ENCODE measurements at places on chromosomes 2 and 18.
A peak's percentile ranks its signal among the peaks of the same experiment; 100 is the strongest.

DNA sequence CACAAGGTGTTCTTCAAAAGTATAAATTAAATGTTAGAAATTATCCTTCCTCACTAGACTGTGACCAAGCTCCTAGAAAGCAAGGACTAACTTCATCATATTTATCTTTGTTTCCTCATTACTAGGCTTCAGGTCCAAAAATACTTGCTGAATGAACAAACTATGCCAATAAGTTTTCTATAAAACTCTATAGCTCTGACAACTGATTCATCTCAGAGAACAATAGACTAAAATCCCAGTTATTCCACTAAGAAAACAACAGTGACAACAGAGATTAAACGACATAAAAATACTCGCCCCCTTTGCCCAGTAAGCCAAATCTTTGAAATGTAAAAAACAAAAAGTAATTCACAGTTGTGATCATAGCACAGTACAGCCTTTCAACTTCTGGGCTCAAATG lies 13.6 kb downstream of the TLK1 start:
- no peak for DNase-seq

GRCh38 chr2:46519265-46519664 lies 39.9 kb downstream of the TMEM247 start:
- no peak for DNase-seq

DNA sequence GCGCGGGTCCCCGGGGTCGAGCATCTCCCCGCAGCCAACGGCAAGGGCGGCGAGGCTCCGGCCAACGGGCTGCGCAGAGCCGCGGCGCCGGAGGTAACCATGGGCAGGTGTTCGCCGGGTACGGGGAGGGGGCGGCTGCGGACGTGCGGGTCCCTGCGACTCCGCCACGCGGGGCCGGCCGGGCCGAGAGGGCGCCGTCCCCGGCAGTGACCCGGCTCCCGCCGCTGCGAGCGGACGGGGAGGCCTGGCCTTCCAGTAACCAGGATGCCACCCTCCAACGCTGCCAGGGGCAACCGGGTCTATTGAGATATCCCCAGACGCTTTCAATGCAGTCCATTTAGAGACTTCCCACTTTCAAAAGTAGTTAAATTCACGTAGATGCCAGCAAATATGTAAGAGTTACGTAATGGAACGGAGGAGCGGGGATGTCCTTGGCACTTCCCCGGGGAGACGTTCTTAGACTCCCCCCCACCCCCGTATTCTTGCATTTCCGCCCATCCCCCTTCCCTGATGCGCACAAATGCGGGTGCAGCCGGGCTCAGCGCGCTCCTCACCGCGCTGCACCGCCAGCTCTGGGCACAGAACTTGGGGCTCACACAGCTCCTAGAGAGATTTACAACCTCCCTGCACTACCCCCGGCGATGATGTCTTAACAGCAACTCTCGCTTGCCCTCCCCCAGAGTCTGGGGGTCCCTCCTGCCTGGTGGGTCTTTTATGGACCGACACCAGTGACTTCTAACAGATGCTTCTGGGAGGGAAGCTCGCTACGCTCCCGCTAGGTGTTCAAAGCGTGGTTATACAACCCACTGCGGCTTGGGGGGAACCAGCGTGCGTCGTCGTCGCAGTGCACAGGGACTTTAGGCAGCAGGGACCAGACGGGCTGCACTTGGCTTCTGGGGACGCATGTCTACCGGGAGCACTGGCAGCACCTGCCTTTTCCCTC lies 657 bp downstream of the SGPP2 start:
- no peak for DNase-seq

DNA sequence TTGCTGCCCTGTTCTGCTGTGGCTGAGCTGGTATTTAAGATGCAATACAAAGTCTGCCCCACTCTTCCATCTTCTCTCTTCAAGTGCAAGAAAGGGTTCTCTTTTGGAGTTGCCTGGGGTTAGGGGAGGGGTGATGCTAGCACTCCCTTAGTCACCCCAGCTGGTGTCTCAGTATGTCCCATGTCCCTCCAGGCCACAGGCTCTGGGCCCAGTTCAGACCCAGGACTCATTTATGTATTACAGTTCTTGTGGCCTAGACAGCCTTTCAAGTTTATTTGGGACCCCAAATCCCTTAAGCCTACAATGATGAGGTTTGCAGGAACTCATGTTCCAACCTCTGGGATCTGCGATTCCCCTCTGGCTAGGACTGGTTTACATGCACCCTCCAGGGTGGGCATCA lies 47.2 kb upstream of the CCDC141 start:
- no peak for DNase-seq

- DNase-seq = no peak
Measured at GRCh38 chr2:142176941-142177340, 46.1 kb upstream of the LRP1B start.

DNA sequence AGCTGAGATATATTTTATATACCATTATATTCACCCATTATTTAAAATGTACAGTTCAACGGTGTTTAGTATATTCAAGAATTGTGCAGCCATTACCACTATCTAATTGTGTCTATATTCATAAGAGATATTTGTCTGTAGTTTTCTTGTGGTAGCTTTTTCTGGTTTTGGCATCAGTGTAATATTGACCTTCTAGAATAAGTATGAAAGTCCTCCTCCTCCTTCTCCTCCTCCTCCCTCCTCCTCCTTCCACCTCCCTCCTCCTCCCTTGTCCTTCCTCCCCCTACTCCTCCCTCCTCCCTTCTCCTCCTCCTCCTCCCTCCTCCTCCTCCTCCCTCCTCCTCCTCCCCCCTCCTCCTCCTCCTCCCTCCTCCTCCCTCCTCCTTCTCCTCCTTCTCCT lies 72.0 kb downstream of the MERTK start:
- DNase-seq = no peak

DNA sequence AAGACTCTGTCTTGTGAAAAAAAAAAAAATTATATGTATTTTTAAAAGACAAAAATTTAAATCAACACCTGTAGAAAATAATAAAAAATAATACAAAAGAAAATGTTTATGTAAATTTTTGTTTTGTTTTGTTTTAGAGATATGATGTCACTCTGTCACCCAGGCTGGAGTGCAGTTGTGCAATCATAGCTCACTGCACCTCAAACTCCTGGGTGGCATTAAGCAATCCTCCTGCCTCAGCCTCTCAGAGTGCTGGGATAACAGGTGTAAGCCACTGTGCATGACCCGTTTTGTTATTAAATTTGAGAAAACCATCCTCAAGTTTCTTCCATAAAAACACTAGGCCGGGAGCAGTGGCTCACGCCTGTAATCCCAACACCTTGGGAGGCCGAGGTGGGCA lies 56.2 kb upstream of the B3GNT7 start:
- peak; percentile 38 for DNase-seq

GRCh38 chr2:120463996-120464395 lies 118.1 kb downstream of the INHBB start:
- DNase-seq = no peak

DNA sequence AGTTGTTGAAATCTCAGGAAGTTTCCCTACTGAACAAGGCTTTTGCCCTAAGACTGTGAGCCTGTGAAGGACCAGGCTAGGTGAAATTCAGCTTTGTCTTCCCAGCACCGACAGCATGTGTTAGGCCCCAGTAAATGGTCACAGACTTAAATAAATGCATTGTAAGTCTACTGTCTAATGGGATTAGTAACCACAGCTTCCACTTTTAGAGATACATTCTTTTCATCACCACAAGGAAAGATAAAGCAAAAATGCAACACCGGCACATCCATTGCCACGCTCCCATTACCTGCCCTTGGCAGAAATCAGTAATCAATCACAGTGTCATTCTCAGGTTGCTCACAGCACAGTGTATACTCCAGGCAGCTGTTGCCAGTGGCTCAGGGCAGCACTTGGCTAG lies 59.3 kb downstream of the CRACDL start:
- DNase-seq = no peak

DNA sequence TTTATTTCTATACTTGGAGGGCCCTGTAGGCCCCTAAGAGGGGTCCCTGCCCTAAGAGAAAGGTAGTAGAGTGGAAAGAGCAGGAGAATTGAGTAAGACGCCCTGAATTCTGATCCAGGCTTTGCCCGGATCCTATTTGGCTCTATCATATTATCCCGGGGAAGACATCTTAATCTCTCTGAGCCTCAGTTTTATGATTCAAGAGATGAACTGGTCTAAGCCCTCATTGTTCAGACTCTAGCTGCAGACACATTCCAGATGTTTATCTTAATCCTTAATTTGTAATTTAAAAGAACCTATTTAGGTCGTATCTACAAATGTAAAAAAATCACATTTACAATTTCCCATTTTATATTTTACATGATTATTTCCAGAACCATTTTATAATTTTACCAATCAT lies 220.1 kb downstream of the AGPS start:
- DNase-seq = no peak

DNA sequence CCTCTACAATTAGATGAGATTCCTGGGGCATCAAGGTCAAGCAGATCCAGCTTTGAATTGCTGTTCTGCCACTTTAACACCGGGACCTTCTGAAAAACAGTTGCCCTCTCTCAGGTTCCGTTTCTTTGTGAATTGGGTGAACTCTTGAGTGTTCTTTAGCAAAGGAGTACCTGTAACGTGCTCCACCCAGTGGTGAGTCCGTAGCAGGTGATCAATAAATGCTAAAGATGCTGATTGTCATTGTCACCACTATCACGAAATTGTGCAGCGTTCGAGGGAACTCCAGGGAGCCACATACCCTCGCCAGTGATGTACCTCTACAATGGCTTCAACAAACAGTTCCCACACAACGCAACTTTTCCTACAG lies 81.9 kb downstream of the TCF7L1 start:
- no peak for DNase-seq

DNA sequence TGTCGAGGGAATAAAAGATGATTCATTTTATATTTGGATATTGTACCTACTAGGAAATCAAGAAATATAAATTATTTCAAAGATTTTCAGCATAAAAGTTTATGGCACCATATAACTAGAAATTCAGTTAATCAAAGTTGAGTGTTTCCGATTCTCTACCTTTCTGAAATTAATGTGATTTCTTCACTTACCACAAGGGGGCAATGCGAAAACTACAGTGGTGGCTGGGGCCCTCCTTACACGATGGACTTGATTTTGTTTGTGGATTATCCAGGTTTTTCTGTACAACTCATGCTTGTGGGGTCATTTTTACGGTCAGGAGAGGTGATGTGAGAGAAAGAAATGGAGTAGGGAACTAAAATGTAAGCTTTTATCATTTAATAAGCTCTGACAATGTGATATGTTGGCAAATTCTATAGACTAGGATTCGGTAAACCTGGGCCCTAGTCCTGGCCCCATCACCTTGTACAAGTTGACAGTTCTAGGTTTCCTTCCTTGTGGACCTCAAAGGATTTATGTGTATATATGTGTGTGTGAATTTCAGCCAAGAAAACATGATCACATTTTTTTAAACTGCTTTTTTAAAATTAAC lies 47.6 kb downstream of the G6PC2 start:
- no peak for DNase-seq

GRCh38 chr2:101724125-101724474 lies 26.6 kb downstream of the MAP4K4 start:
- DNase-seq = no peak

DNA sequence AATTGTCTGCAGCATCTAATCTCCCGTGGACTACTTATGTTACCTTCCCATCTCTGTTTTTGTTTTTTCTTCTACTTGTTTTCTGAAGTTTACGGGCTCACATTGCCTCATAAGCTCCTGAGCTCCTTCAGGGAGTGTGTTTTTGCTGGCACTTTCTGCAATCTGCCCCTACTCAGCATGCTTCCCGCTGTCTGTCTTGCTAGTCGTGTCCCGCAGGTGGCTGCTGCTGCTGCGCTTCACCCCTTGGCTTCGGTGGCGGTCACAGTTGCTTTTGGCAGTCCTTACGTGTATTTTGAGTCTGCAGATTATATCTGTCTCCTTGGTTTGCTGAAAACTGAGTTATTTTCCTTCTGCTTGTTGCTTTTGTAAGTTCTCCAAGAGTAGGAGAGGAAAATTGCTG lies 37.3 kb downstream of the FER1L5 start:
- DNase-seq = no peak

DNA sequence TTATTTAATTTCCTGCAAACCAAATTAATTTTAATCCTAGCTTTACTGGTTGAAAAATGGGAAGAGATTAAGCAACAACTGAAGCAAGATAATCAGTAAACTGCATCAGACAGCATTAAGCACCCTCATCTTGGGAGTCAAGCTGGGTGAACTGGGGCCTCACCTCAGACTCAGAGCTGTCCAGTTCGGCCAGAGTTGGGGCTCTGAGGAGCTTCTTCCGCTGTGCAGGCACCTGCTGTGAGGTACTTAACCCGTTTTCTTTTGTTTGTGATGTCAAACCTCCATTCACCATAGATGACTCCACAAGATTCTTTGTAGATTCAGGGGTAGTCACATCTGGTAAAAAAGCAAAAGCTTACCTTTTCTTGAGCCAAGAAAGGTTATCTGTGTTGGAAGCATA lies 71.8 kb downstream of the PRELID3A start:
- DNase-seq = no peak

GRCh38 chr2:105769504-105769903 lies 24.8 kb downstream of the NCK2 start:
- DNase-seq = no peak

GRCh38 chr18:27005589-27005988 lies 140.1 kb upstream of the AQP4 start:
- DNase-seq = no peak

GRCh38 chr2:1222056-1222455 lies 191.2 kb upstream of the TPO start:
- no peak for DNase-seq

DNA sequence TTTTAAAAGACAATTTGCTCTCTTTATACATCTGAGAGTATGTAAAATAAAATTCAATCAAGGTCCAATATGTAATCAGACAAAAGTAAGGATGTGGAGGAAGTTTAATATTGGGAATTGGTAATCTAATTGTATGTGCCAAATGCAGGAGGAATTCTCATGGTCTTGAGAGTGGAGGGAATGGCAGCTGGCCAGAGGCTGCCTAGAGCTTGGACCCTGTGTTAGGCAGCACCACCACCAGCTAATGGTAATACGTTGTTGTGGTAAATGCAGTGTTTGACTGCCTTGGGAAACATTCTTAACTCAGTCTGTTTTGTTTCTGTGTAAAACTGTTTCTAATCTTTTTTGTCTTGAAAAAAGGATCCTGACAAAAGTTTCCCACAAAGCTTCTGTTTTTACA lies 30.0 kb downstream of the GALNT1 start:
- DNase-seq = no peak

DNA sequence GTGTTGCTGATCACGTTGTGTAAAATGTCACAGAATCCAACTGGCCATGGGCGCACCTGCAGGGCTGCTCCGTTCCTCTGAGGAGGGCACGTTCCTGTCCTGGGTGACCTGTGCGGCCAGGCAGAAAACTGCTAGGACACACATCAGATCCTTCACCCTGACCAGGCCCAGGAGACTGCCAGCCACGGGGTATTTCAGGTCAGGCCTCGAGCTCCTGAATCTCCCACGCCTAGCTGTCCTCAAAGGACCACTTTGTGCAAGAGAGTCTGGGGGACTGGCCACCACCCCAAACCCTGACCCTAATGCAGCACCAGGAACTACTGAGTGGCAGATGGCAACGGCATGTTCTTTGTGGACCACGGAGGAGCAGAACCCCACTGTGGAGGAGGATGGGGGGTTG lies 11.1 kb downstream of the PRLH start:
- no peak for DNase-seq

Data from MV-4-11 (cell line).